ENCODE measurements at places on chromosomes 3 and 15. TPM values are rescaled to one million over a fixed set of nuclear protein-coding genes. Genes with fewer than 3 reads are reported as not detected.

The DLL4 gene
- total RNA-seq, result 99.3 TPM

The HTR3E gene
- total RNA-seq, result not detected

The GOLGA8T gene
- not detected for total RNA-seq

The CAND2 gene
- 0.98 TPM for total RNA-seq

The ACOX2 gene
- total RNA-seq, result 1.3 TPM

The CTXND1 gene
- not detected for total RNA-seq

The ERC2 gene
- 0.33 TPM for total RNA-seq

The MYZAP gene
- total RNA-seq, result 81.3 TPM

The TLR9 gene
- total RNA-seq, result not detected

The RFX7 gene
- total RNA-seq, result 2.4 TPM

The EPHA6 gene
- under 0.01 TPM for total RNA-seq

The KIF15 gene
- 2.2 TPM for total RNA-seq

The STAB1 gene
- total RNA-seq, result 199 TPM

The SLC7A14 gene
- under 0.01 TPM for total RNA-seq

The LTK gene
- total RNA-seq, result 0.09 TPM

The RTP4 gene
- 2.1 TPM for total RNA-seq

Measured in dermis lymphatic vessel endothelial cell (primary cell).